Activated T-helper 17 cell treated with anti-CD3 and anti-CD28 coated beads, Interleukin-2, amount 50 U/mL, for 72 hours (primary cell): ENCODE measurements at places on chromosomes 5 and 9.

GRCh38 chr5:111556501-111556900, 44.2 kb upstream of the STARD4 start:
- ATAC-seq, result no peak
- H3K4me1 ChIP-seq, result peaks cover 6% of the 10 kb centered on the region
- no peak overlapping the region for H3K27ac ChIP-seq
- no peak overlapping the region for H3K4me3 ChIP-seq

DNA sequence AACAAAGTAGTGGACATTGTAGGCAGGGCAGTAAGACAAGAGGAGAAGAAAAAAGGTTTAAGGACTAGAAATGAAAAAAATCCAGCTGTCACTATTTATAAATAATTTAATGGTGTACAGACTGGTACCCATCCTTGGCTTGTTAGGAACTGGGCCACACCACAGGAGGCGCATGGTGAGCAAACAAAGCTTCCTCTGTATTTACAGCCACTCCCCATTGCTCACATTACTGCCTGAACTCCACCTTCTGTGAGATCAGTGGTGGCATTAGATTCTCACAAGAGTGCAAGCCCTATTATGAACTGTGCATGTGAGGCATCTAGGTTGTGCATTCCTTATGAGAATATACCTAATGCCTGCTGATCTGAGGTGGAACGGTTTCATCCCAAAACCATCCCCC, 62.6 kb upstream of the DMAC1 start:
- no peak overlapping the region for H3K4me3 ChIP-seq
- no peaks in the 10 kb centered on the region for H3K27me3 ChIP-seq
- no peaks in the 10 kb centered on the region for H3K4me1 ChIP-seq
- no peaks in the 10 kb centered on the region for H3K36me3 ChIP-seq

DNA sequence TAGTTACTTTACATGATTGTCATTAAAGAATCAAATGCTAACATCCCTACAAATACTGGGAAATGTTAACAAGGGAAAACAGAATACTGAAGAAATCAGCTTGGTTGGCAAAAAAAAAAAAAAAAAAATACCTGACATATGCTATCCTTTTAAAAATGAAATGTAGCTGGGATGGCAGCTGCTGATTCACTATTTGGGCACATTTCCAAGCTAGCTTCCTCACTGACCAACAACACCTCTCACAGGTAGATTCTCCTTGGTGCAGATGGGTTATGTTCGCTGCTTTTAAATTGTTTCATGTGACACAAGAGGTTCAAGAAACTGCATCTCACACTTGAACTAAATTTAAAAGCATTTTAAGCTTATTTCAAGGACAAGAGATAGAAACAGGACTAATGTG, 6.1 kb upstream of the PRUNE2 start:
- H3K4me1 ChIP-seq, result no peaks in the 10 kb centered on the region
- H3K27me3 ChIP-seq, result peaks cover 20% of the 10 kb centered on the region
- ATAC-seq, result no peak
- H3K27ac ChIP-seq, result no peak overlapping the region
- H3K36me3 ChIP-seq, result no peaks in the 10 kb centered on the region

GRCh38 chr9:121686930-121687541, 35.6 kb downstream of the DAB2IP start:
- no peaks in the 10 kb centered on the region for H3K4me1 ChIP-seq
- peak; percentile 70 for ATAC-seq
- H3K27ac ChIP-seq, result no peak overlapping the region

- peaks cover 10% of the 10 kb centered on the region for H3K27me3 ChIP-seq
- no peak for ATAC-seq
- H3K4me1 ChIP-seq, result no peaks in the 10 kb centered on the region
- H3K4me3 ChIP-seq, result no peak overlapping the region
- no peak overlapping the region for H3K27ac ChIP-seq
- no peaks in the 10 kb centered on the region for H3K36me3 ChIP-seq
Measured at GRCh38 chr9:87516222-87516925, 18.7 kb downstream of the DAPK1 start.

- ATAC-seq, result no peak
- no peak overlapping the region for H3K4me3 ChIP-seq
- H3K27me3 ChIP-seq, result no peaks in the 10 kb centered on the region
- no peaks in the 10 kb centered on the region for H3K4me1 ChIP-seq
Measured at GRCh38 chr5:178899289-178899688, 3.6 kb downstream of the ZFP2 start.

DNA sequence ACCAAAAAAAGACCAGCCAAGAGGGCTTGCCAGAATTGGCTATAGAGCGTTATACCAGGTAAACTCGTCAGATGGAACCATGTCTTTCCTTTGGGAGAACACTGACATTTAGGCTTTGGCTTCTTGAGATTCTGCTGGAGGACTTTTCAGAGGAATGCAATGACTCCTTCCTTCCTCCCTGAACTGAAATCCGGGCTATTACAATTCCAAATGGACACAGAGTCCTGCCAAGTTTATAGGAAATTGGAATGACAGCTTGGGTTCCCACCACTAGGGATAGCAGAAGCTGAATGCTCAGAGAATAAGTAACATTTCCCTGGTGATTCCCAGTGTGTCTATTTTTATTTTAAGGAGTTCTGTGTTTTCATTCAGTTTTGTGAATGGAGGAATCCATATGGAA, 143.0 kb downstream of the FGF1 start:
- H3K27me3 ChIP-seq, result no peaks in the 10 kb centered on the region
- no peaks in the 10 kb centered on the region for H3K36me3 ChIP-seq
- ATAC-seq, result no peak
- no peaks in the 10 kb centered on the region for H3K4me1 ChIP-seq
- no peak overlapping the region for H3K4me3 ChIP-seq

DNA sequence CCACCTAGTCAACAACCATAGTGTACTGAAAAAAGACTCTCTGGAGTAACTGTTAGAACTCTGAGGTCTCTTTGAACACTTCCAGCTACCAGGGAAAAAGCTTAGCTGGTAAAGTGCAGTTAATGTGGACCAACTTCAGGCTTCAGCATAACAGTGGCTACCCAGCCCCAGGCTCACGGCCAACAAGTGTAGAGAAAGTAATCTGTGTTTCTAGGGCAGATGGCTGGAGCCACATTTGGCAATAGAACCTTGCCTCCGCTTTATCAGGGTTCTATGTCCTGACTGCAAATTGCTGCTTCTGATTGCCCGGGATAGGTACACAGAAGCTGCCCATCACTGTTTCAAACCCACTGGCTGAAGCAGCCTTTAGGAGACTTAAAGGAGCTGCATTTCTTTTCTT, 76.0 kb upstream of the SIMC1 start:
- H3K4me3 ChIP-seq, result no peak overlapping the region
- no peak overlapping the region for H3K27ac ChIP-seq
- no peaks in the 10 kb centered on the region for H3K36me3 ChIP-seq
- ATAC-seq, result no peak
- H3K27me3 ChIP-seq, result peaks cover 31% of the 10 kb centered on the region

GRCh38 chr5:1943481-1943880, 60.8 kb upstream of the IRX4 start:
- no peak overlapping the region for H3K4me3 ChIP-seq
- H3K27me3 ChIP-seq, result peaks cover 37% of the 10 kb centered on the region
- H3K27ac ChIP-seq, result no peak overlapping the region
- no peaks in the 10 kb centered on the region for H3K36me3 ChIP-seq
- ATAC-seq, result no peak

DNA sequence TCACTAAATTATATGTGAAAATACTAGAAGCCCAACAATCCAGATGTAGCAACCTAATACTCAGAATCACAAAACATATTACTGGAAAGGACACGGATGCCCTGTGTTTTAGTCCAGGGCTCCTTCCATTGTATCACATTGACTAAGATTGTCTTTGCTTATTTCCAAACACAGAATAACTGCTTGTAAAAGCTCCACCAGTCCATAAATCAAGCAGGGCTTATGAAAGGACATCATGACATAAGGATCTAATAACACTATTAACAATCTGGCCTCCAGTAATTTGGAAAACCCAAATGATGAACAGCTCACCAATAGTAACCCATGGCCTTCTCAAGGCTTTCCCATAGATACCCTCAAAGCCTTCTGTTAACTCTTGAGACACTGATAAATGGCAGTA, 39.8 kb downstream of the WDR41 start:
- no peak for ATAC-seq
- no peaks in the 10 kb centered on the region for H3K4me1 ChIP-seq
- no peak overlapping the region for H3K4me3 ChIP-seq
- no peak overlapping the region for H3K27ac ChIP-seq

- peaks cover 51% of the 10 kb centered on the region for H3K36me3 ChIP-seq
- no peaks in the 10 kb centered on the region for H3K27me3 ChIP-seq
- H3K4me3 ChIP-seq, result no peak overlapping the region
- no peak for ATAC-seq
- H3K27ac ChIP-seq, result no peak overlapping the region
Measured at GRCh38 chr5:55699041-55699688, 13.0 kb downstream of the SLC38A9 start.

- ATAC-seq, result peak; percentile 54
- peaks cover 49% of the 10 kb centered on the region for H3K4me1 ChIP-seq
- peak within 1 kb of the TSS; percentile 76 for H3K27ac ChIP-seq
- H3K36me3 ChIP-seq, result peaks cover 6% of the 10 kb centered on the region
- H3K4me3 ChIP-seq, result peak within 1 kb of the TSS; percentile 86
- no peaks in the 10 kb centered on the region for H3K27me3 ChIP-seq
Measured at GRCh38 chr5:175657593-175658271, at the start of gene HRH2. TSS of gene HRH2 (plus strand) at chr5:175658071. CDS start at chr5:175683234, 25,163 bp downstream.

DNA sequence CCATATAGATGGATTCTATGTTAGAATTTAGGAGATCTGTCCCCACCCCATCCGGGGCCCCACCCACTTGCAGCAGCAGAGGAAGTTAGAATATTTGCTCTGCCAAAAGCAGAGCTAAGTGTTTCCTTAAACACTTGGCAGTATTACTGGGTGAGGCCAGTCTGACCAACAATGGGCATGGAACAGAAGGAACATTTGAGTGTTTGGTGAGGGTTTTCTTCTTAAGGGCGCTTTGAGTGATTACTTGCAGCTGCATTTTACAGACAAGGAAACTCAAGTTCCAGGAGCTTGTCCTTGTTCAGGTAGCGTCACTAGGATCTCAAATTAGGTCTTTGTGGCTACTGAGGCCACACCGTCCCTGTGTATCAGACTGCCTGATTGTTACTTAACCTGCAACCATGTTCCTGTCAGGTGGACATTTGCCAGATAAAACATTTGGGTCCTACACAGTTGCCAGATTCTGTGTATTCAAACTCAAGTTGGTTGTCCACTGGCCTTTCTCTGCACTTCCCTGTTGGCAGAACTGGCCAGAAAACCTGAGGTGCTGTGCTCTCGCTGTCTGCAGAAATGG, 59.3 kb downstream of the SLC46A2 start:
- no peaks in the 10 kb centered on the region for H3K4me1 ChIP-seq
- H3K27ac ChIP-seq, result no peak overlapping the region
- H3K27me3 ChIP-seq, result no peaks in the 10 kb centered on the region
- H3K36me3 ChIP-seq, result peaks cover 10% of the 10 kb centered on the region
- H3K4me3 ChIP-seq, result no peak overlapping the region
- no peak for ATAC-seq

GRCh38 chr5:30959238-30959637, 234.2 kb upstream of the CDH6 start:
- H3K4me1 ChIP-seq, result no peaks in the 10 kb centered on the region
- no peak overlapping the region for H3K27ac ChIP-seq
- ATAC-seq, result no peak
- no peak overlapping the region for H3K4me3 ChIP-seq
- no peaks in the 10 kb centered on the region for H3K36me3 ChIP-seq

DNA sequence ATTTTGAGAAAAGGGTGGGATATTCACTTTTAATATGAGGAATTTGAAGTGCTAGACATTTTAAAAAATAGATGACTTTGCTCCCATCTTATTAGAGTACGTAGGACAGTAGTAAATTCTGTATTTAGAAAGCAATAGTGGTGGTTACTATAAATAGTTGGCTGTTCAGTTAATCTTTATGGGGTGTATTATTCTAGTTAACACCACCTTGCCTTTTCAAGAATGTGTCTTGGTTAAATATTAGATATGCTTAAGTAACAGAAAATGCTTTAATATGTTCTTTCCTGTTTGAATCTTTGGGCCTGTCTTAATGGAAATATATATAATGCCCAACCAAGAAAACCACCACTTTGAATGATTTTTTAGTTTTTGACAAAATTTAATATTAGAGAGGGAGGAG, 608.7 kb upstream of the FAM174A start:
- H3K27me3 ChIP-seq, result no peaks in the 10 kb centered on the region
- ATAC-seq, result no peak
- no peak overlapping the region for H3K4me3 ChIP-seq
- H3K36me3 ChIP-seq, result no peaks in the 10 kb centered on the region
- no peak overlapping the region for H3K27ac ChIP-seq
- no peaks in the 10 kb centered on the region for H3K4me1 ChIP-seq

- no peak overlapping the region for H3K4me3 ChIP-seq
- no peak overlapping the region for H3K27ac ChIP-seq
- no peaks in the 10 kb centered on the region for H3K36me3 ChIP-seq
Measured at GRCh38 chr5:179378441-179379271, 33.4 kb upstream of the ADAMTS2 start.

GRCh38 chr5:153485641-153486040, 4.8 kb upstream of the GRIA1 start:
- H3K27ac ChIP-seq, result no peak overlapping the region
- H3K36me3 ChIP-seq, result no peaks in the 10 kb centered on the region
- ATAC-seq, result no peak

DNA sequence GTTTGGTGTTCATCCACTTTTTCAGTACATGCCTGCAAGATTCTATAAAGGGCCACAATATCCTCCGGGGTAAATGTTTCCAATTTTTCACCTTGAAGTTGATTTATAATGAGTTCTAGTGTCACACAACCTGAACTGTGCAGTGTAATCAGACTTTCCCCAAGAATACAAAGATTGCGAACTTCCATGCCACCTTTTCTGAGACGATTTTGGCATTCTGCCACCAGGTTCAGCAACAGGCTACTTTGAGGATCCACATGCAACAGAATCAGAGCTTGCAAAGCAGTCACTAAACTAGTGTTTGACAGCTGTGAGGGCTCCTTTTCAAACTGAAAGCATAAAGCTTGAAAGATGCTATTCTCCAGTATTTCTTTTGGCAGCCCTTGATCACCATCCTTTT, 1.6 kb downstream of the FASTKD3 start:
- peaks cover 27% of the 10 kb centered on the region for H3K4me1 ChIP-seq
- H3K27ac ChIP-seq, result no peak overlapping the region
- H3K36me3 ChIP-seq, result peaks cover 79% of the 10 kb centered on the region
- H3K27me3 ChIP-seq, result no peaks in the 10 kb centered on the region
- H3K4me3 ChIP-seq, result peak overlapping the region; percentile 97

GRCh38 chr9:131260751-131261452, 15.4 kb downstream of the FAM78A start:
- peak overlapping the region; percentile 48 for H3K27ac ChIP-seq
- no peak overlapping the region for H3K4me3 ChIP-seq
- ATAC-seq, result no peak
- H3K36me3 ChIP-seq, result peaks cover 71% of the 10 kb centered on the region
- no peaks in the 10 kb centered on the region for H3K27me3 ChIP-seq

- H3K4me1 ChIP-seq, result no peaks in the 10 kb centered on the region
- no peak overlapping the region for H3K27ac ChIP-seq
- no peak for ATAC-seq
- H3K27me3 ChIP-seq, result peaks cover 5% of the 10 kb centered on the region
- no peak overlapping the region for H3K4me3 ChIP-seq
Measured at GRCh38 chr5:2465383-2465782, 286.1 kb downstream of the IRX2 start.

DNA sequence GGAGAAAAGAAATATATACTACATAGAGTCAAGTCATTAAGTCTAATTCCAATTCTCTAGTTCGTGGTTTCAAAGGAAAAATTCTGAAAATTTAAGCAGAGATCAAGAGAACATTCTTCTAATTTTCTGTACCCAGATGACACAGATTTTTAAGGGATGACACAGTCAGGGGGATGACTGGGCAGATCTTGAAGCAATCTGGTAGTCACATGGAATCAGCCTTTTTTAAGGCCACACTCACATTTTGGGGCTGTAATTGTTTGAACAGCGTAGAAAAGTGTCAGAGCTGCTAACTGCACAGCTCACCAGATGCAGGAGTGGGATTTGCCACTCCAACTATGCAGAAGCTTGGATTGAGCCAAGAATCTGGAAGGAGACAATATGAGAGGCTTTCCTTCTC, 20.4 kb downstream of the PDE4D start:
- no peaks in the 10 kb centered on the region for H3K4me1 ChIP-seq
- H3K4me3 ChIP-seq, result no peak overlapping the region
- ATAC-seq, result no peak
- no peak overlapping the region for H3K27ac ChIP-seq
